ENCODE measurements at places on chromosomes 3 and 15.

DNA sequence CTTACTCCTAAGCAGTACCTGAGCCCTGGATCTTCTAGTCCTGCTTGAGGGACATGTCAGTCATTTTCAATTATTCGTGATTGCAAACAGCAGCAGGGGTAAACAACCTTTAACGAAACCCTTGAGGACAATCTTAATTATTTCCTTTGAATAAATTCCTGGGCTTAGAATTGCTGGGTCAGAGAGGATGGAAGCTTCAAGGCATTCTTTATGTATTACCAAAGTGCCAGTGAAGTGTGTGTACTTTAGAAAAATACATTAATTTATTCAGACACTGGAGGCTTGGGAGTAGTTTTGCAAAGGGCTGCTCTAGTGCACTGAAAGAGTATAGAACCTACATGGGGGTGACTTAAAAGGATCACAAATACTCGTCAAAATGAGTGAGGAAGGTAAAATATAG is 280.8 kb upstream of the LRRFIP2 start:
- DNase-seq, result no peak

GRCh38 chr3:140499114-140499757 is 178.6 kb upstream of the TRIM42 start:
- no peak for DNase-seq

DNA sequence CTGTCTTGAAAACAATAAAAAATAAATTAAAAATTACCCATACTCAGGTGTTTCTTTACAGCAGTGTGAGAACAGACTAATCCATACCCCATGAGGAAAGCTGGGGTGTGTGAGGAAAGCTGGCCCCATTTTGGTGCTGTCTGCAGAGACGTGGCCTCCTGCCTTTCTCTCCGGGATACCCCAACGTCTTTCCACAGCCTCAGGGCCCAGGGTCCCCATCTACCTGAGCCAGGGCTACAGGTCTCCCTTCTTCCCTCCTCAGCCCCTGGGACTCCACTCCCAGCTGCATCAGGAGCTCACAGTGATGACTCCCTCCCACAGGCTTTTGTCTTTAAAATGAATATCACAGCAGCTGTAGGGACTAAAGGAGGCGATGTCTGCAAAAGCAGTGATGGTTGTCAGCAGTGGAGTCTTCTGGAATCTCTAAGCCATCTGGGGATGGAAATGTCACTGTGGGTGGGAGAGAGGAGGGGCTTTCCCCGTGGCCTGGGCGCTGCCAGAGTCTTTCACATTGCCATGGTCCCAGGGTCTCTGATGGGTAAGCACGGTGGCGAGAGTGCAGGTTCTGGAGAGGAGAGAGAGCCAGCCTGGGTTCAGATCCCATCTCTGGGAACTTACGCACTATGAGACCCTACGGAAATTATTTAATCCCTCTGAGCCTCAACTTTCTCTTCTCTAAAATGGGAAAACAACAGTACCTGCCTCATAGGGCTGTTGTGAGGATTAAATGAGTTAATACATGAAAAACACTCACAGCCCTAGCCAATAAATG is 259.3 kb downstream of the PLCL2 start:
- DNase-seq, result no peak

- DNase-seq, result no peak
Measured at GRCh38 chr3:47024932-47025331, 45.5 kb downstream of the NBEAL2 start.

GRCh38 chr3:194748225-194748624 is 62.5 kb downstream of the FAM43A start:
- DNase-seq, result no peak

GRCh38 chr3:141111364-141112155 is 60.4 kb downstream of the SPSB4 start:
- no peak for DNase-seq

- DNase-seq, result no peak
Measured at GRCh38 chr3:44762170-44762677, 630 bp downstream of the KIF15 start.

DNA sequence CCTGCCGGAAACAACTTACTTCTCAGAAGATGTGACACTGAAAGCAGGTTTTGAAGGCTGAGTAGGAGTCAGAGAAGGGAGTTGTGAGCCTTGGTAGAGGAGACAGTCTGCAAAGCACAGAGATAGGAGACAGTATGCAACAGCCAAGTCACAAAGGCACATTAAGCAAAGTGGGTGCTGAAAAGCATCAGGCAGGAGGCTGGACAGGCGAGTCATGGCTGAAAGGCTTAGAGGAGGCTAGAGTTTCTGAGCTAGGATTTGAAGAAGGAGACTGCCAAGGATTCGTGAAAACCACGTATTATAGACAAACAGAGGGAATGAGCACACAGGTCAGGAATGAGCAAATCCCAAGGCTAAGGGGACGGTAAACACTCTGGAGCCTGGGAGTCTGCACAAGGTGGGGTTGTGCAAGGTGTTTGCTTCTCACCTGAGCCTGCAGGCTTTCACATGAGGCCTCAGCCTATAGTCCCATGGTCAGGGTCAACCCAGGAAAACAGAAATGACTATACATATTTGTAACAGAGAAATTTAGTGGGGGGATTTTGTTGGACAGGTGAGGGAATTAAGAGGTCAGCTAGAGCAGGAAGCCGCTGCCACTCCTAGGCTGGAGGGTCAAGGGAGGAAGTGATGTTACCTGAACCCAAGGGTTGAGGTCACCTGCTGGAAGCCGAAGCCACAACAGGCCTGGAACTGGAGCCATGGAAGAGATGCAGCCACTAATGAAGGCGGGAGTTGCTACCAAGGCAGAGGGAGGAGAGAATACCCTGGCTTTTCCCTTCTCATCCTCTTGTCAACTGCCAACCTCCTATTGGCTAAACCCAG is 23.1 kb upstream of the TRIM71 start:
- DNase-seq, result no peak

GRCh38 chr15:81263477-81263876 is 60.5 kb downstream of the STARD5 start:
- no peak for DNase-seq

GRCh38 chr15:39874890-39875549 is 45.0 kb downstream of the GPR176 start:
- DNase-seq, result no peak

DNA sequence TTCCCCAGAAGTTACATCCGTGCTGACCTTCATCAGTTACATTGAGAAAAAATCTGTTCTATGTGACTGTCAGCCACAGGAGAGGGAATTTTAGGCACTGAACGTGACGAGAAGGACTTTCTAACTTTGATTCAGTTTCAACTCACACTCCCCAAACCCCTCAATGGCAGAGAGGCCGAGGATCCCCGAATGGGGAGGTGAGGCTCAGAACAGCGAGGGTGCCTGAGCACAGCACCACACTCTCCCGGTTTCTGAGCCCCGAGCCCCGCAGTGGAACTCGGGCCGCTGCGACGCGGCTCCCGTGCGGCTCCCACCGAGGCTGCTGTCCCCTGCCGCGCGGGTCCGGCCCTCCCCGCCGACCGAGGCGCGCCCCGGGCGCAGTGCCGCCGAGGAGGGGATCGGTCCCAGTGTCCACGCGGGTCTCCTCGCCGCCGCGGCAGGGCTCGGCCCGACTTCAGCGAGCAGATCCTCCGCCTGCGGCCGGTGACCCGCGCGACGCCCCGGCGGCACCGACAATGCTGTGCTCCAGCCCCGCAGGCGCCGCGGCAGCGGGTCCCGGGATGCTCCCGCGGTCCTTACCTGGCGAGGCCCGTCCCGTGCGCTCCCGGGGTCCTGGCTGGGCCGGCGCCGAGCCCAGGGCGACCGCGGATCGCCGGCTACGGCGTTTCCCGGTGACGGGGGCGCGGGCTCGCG is 439 bp downstream of the CTXND1 start:
- DNase-seq, result no peak

GRCh38 chr15:66941791-66942190 is 123.6 kb upstream of the SMAD3 start:
- no peak for DNase-seq

DNA sequence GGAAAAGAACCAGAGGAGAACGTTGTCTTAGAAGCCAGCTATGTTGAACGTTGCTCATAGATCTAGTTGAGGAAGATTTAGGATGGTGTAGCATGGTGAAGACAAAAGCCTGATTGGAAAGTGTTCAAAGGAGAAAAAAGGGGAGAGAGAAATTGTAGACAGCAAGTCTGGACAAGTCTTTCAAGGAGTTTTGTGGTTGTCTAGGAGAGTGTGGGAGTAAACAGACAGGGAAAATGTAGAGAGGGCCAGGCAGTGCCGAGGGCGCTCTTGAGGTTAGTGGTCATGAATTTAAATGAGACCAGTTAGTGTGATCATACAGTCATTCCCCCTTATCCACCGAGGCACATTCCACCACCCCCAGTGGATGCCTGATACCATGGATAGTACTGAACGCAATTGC is 167.5 kb upstream of the IL12A start:
- DNase-seq, result no peak

DNA sequence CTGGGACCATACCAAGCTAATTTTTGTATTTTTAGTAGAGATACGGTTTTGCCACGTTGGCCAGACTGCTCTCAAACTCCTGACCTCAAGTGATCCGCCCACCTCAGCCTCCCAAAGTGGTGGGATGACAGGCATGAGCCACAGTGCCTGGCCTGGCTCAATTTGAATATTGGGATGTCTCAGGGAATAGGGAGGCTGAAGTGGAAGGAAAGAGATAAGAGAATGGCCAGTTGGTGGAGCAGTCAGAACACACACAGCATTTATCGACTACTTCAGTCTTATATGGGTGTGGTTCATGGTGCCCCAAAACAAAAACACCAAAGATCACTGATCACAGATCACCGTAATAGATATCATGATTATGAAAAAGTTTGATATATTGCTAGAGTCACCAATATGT is 144.4 kb downstream of the GMNC start:
- DNase-seq, result no peak

DNA sequence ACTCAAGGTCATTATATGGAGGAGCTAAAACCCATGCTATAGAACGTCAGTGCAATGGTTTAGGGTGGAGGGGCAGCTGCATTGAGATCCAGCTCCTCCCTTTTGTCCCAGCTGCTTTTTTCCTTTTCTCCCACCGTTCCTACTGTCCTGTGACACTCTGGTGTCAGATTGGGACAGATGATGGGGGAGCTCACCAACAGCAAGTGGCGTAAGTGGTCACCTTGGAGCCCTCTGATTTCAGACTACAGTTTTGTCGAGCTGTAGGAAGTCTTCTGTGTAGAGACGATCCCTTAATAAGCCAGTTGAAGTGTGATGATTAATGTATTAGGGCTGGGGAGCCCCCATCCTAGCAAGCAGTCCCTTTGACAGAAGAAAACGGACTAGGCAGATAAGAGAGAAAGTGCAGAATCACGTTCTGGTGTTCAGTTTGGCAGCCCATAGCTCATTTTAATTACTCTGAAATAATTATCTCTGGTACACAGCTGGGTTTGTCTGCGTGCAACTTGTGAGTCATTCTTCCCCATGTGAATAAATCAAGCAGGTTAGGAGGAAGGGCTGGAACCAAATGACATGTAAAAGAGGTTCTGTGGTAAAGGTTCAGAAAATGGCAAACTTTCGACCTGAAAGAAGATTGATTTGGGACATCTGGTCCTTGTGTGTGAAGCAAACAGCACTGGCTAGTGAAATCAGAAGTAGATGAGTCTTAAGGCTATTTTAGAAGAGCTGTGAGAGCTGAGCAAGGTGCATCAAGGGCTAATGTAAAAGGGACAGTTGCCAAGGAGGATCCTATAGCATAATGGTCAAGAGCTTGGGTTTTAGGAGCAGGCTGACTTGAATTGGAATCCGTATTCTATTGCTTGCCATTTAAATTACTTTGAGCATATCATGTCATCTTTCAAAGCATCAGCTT is 241.4 kb downstream of the EDEM1 start:
- no peak for DNase-seq

DNA sequence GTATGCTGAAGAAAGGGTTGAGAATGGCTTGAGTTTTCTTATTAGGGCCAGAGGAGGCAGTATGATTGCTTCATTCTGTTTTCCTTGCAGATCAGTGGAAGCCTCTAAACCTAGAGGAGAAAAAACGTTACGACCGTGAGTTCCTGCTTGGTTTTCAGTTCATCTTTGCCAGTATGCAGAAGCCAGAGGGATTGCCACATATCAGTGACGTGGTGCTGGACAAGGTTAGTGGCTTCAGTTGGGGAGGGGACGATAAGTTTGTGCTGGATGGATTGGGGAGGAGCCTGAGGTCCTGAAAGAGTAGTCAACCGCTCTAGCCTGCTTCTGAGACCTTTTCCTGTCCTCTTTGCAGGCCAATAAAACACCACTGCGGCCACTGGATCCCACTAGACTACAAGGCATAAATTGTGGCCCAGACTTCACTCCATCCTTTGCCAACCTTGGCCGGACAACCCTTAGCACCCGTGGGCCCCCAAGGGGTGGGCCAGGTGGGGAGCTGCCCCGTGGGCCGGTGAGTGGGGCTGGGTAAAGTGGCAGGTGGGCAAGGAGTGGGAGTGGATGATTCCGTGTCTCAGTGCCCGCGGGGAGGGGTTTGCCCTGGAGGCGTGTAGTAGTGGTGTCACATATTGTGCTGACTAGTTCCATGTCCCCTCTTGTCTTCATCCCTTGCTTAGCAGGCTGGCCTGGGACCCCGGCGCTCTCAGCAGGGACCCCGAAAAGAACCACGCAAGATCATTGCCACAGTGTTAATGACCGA is 8.5 kb downstream of the EIF4G1 start:
- DNase-seq, result no peak

DNA sequence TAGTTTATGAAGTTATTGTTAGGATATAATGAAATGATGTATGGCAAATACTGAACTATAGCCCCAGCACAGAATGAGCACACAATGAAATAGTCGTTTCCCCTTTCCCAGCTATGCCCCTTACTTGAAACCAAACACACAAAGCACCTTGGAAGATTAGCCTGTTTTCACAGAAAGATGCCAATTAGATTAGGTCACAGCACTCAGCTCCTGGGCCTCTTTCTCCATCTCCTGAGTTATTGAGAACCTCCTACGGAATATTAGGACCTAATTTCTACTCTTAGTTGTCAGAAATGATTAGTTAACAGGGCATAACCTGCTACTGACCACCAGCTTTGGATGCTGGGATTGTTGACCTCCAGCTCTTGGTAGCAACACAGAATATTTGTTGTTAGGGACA is 269.4 kb upstream of the ROPN1 start:
- no peak for DNase-seq

DNA sequence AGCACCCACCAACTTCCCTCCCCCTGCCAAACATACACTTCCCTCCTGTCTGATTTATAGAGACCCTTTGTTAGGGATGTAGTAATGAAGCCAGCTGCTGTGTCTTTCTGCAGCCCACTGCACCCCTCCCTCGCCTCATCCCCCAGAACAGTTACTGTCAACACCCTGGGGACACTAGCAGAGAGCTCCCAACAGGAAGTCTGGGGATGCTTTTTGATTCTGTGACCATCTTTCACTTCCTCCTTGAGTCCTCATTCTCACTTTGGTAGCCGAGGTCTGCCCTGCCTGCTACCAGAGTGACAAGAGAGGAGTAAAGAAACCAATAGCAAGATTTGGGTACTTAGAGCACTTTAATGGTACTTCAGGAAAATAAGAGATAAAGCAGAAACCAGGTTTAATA is 201.6 kb downstream of the SATB1 start:
- DNase-seq, result no peak

GRCh38 chr3:64956711-64957325 is 269.0 kb upstream of the ADAMTS9 start:
- no peak for DNase-seq

- no peak for DNase-seq
Measured at GRCh38 chr3:80094589-80094988, 326.8 kb upstream of the ROBO1 start.

- DNase-seq, result no peak
Measured at GRCh38 chr15:29934251-29934650, 112.0 kb upstream of the TJP1 start.

All from NCI-H1417 treated with DMSO at 0.1 percent for 48 hours (cell line).